ENCODE measurements at places on chromosomes 1 and 21.

GRCh38 chr1:208222376-208223126, 21.6 kb downstream of the PLXNA2 start:
- DNase-seq = no peak

GRCh38 chr1:11857164-11857851, 1.4 kb downstream of the NPPB start:
- no peak for DNase-seq

GRCh38 chr21:42003051-42003461, 7.1 kb downstream of the ZBTB21 start:
- DNase-seq = no peak

DNA sequence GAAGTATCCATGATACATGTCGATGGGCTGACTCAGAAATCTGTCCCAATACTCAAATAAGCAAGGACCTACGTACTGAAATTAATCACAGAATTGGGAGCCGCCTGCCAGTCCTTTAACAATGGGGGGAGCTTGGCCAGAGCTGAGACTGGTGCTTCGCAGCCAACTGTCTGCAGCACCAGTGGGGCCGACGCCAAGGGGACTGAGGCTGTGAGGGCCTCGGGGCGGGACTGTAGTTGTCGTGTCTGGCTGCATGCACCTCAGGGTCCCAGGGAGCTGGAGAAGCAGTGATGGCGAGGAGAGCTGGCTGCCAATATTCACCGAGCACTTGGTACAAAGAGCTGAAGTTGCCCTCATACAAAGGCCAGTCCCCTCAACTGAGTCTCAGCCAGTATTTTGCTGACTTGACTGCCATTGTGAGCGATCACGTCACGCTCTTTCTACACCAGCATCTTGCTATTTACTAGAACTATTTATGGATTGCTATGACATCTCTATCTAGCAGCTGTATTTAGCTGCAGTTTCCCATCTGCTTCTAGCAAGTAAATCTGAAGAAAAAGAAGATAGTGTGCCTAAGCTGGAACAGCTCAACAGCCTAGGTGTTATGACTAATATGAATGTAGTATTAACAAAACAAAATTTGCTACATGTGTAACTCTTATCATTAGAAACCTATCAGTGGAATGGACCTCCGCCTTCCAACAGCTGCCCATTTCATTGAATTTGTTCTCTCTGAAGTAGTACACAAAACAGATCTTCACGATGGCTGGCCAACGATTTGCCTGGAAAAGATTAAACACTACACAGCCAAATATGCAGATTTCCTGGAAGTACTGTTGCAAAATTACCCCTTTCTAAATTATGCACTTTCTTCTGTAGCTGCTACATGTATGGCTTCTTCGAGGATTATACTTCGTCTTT, 29.1 kb downstream of the EVI5 start:
- DNase-seq = no peak

GRCh38 chr1:46517010-46517600, 27.5 kb downstream of the DMBX1 start:
- DNase-seq = no peak

DNA sequence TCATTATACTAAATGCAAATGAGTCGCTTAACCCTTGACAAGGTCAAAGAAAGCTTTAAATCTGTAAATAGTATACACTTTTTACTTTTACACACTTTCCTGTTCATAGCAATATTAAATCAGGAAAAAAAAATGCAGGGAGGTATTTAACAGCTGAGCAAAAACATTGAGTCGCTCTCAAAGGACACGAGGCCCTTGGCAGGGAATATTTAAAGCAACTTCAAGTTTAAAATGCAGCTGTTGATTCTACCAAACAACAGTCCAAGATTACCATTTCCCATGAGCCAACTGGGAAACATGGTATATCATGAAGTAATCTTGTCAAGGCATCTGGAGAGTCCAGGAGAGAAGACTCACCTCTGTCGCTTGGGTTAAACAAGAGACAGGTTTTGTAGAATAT, 62.7 kb downstream of the CAPN2 start:
- DNase-seq = no peak

- DNase-seq = no peak
These were observed 155.1 kb downstream of the HHAT start for GRCh38 chr1:210483821-210484220.

DNA sequence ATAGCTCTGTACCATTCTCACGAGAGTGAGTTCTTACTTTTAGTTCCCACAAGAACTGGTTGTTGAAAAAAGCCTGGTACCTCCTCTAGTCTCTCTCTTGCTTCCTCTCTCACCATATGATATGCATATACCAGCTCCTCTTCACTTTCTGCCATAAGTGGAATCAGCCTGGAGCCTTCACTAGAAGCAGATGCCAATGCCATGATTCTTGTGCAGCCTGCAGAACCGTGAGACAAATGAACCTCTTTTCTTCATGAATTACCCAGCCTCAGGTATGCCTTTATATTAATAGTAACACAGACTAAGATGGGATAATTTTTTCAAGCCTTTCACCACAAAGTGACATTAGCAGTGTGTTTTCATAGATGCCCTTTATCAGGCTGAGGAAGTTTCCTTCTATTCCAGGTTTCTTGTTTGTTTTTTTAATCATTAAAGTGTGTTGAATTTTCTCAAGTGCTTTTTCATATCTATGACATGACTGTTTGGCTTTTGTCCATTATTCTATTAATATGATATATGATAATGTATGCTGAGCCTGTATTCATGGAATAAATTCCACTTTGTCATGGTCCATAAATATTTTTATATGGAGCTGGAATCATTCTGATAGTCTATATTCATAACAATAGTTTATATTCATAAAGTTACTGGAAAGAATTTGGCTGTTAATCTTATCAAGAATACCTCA, 40.7 kb upstream of the C1orf185 start:
- DNase-seq = no peak

DNA sequence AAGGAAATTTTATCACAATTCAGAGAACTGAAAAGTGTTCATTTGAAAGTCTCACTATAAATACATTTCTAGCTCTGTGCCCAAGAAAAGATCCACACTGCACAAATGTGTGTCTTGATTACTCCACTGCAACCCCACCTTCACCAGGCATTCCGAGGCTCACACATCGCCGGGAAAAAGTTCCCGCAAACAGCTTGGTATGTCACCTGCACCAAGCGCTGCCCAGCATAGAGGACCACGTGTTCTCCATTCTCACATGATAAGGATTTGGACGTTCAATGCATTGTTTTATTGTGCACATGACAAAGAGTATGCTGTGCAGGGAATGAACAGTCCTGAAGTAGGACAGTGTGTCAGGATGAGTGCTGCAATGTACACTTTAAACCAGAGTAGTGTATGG, 70.1 kb downstream of the ERG start:
- DNase-seq = no peak

DNA sequence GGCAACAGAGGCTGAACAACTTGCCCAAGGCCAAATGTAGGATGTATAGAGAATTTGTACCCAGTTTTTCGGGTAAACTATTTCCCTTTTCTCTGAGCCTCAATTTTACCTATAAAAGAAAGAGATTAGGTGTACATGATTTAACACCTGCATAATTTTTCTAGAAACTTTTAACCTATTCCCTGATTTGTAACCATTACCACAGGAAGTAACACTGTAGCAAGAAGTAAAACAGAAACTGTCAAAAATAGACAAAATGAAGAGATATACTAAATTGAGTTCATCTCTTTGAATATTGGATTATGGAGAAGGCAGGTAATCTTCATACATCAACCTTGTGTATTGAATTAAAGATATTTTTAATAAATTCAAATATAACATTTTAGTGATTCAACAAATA, 136.2 kb downstream of the ZC3H11B start:
- no peak for DNase-seq

GRCh38 chr1:59100708-59101374, 196.1 kb upstream of the FGGY start:
- no peak for DNase-seq

DNA sequence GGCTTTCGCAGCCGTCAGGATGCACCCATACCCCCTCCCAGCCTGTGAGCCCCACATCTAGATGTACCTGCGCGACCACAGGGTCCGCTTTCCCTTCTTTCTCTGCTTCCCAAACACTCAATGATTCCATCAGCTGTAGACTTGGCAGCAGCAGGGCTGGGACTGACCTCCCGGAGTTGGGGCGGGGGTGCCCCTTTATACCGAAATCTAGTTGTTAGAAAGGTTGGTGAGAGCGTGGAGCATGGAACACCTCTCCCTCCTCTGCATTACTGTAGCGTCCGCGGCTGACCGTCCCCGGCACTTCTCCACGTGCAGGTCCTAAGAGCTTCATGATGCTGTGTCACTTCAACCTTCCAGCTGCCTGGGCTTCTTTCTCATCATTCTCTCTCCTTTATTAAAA, 21.1 kb upstream of the ACTRT2 start:
- DNase-seq = no peak

- DNase-seq = no peak
These were observed 2.0 kb downstream of the CAMSAP2 start for GRCh38 chr1:200740571-200741208.

- DNase-seq = no peak
These were observed 256.5 kb downstream of the USP25 start for GRCh38 chr21:15986277-15986676.

DNA sequence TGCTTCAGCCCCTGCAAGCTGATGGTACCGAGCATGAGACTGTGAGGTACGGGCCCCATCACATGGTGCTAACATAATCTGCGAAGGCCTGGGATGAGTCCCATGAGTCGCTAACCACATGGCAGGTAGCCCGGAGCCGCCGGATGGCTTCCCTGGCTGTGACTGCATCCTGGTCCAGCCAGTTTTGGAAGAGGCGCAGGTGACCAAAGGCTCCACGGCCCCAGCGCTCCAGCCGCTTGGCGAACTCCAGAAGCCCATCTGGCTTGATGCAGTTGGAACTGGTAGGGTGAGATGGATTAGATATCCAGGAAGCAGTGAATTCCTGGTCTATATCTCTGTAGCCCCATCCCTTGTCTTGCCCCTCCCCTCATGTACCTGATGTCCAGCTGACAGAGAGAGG, 24.6 kb downstream of the LRRC41 start:
- no peak for DNase-seq

DNA sequence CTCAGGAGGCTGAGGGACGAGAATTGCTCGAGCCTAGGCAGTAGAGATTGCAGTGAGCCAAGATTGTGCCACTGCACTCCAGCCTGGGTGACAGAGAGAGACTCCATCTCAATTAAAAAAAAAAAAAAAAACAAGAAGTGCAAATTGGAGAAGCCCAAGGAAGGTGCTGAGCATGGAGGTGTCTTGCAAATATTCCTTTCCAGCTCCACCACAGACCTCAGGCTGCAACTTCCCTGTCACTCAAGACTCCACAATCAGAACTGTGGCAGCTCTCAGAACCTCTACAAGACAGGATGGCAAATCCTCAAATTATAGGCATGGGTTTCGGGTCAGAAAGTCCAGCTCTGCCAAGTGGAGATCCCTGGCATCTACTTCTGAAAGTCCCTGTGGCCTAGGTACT, 104.4 kb upstream of the TIAM1 start:
- DNase-seq = no peak

DNA sequence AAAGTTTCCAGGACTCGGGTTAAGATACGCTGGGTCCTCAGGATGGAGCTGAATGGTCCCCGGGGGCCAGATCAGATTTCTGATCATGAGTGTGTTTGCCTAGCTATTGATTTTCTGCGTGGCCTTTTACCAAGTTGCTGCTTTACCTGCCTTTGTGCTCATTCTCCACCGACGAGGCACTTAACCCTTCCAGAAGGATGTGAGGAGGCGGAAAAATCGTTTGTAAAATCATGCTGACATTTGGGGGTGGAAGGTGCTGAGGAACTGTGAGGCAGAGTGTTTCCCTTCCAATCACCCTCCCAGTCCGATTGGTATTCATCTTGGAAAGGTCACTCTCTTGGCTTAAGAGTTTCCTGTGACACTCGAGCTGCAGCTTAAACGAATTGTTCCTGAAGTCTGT, 337.1 kb upstream of the KAZN start:
- no peak for DNase-seq

DNA sequence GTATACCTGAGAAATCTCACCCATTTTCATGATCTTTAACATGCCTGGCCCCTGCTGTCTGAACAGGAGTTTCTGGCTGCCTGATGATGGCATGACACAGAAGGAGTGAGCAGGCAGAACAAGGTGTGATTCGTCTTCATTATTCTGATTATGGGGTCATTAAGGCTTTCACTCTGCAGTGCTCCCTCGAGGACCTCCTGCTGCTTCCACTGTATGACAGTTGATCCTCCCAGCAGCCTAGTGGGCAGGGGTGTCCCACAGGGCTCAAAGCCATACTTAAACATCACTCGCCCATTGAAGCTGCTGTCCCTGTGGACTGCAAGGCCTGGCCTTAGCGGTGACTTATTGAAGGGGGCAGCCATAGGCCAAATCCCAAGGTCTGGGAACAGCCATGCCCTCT, 12.7 kb upstream of the PARS2 start:
- DNase-seq = no peak

GRCh38 chr1:41431490-41432350, 52.8 kb downstream of the EDN2 start:
- DNase-seq = no peak

DNA sequence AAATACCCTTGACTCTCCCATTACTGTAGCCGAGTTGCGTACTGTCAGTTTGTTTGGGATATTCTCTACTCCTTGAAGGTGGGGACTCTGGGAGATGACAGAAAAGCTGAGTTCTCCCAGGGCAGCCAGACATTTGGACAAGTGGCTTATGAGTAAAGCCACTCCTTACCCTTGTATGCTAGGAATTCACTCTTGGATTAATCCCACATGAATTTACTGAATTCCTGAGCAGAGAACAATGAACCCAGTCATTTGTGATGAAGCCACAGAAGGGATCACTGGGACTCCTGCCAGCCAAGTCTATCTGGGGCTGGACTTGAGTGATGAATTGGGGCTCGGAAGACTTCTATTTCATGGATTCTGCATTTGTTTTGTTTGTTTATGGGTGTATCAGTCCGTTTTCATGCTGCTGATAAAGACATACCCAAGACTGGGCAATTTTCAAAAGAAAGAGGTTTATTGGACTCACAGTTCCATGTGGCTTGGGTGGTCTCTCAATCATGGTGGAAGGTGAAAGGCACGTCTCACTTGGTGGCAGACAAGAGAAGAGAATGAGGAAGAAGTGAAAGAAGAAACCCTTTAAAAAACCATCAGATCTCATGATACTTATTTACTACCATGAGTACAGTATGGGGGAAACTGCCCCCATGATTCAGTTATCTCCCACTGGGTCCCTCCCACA, 25.1 kb downstream of the C1orf116 start:
- no peak for DNase-seq

DNA sequence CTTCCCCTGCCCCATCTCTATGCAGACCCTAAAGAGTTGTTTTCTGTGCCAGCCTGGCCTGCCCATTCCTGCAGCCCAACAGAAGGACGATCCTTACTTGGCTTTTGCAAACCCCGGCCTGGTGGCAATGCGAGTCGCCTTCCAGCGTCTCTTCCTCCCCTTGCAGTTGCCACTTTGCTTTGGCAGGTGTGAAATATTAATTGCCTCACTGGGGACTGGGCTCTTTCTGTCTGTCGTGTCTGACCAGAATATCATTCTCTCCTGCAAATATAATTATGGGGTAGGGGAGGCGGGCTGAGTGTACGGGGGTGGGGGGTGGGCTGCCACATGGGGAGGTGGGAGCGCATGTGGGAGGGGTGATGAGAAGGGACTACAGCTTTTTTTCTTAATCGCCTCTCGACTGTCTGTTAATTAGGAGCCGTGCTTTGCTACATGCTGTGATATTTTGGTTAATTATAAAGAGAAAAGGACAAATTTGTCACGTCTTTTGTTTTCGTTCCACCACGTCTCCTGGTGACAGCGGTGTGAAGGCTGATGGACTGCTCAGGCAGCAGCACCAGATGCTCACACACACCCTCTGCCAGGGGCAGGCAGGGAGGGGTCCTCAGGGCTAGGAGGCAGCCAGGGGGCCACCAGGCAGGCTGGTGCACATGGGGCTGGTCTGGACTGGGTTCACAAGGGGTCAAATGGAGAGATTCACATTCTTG, 80.1 kb upstream of the CD34 start:
- DNase-seq = no peak

- DNase-seq = no peak
These were observed 55.2 kb downstream of the ATP1B1 start for GRCh38 chr1:169161496-169162194.
